ENCODE measurements at places on chromosomes 1 and 21.

DNA sequence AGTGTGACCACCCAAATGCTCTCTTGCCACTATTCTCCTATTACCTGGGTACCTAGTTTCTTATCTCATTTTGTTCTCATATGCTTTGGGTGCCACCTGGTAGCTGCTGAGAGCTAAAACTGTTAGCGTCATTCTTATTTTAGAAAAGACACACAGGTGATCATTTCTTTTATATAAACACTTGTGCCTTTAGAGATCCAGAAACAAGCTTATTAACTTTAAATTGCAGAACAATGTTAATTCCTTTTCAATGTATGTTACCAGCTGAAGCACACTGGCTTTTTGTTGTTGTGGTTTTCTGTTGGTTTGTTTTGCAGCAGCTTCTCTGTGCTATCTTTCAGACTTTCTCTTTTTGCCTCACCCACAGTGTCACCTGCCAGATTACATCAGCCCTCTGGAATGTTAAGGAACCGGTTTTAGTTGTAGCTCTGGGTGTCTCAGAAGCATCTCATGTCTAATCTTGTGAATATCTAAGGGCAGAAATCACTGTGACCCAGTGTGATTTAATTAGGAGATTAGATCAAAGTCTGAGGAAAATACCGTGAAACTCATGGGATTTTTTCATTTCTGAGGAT is 43.4 kb upstream of the SLC19A2 start:
- DNase-seq, result no peak

GRCh38 chr1:31723828-31724359 is 20.1 kb upstream of the COL16A1 start:
- no peak for DNase-seq

GRCh38 chr1:54218883-54219687 is 19.1 kb downstream of the MRPL37 start:
- no peak for DNase-seq

DNA sequence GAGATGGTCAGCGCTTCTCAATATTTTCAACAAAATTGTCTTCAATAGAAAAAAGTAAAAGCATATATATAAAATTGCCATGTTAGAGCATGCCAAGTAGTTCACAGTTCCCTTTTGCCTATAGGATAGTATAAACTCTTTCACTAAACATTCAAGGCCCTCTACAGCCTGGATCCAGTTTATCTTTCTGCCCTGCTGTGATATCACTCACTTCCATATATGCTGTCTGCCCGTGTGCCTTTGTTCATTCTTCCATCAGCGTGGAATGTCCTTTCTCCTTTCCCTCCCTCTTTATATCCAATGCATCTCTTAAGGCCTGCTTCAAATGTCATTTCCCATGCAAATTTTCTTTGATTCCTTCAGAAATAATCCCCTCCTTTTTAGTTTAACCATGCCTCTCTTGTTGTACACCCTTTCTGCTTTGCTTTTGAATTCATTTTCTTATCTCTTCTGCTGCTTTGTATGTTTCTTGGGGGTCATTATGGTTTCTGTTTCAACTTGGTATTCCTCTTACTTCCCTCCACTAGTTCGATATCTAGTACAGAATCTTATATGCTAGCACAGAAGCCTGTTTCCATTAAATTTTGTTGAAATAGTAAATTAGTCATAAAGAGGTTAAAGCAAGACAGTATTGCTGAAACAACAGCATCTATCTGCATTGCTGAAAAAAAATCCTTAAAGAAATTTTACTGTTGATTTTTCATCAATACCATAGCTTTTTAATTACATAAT is 44.7 kb downstream of the XCL2 start:
- DNase-seq, result no peak

DNA sequence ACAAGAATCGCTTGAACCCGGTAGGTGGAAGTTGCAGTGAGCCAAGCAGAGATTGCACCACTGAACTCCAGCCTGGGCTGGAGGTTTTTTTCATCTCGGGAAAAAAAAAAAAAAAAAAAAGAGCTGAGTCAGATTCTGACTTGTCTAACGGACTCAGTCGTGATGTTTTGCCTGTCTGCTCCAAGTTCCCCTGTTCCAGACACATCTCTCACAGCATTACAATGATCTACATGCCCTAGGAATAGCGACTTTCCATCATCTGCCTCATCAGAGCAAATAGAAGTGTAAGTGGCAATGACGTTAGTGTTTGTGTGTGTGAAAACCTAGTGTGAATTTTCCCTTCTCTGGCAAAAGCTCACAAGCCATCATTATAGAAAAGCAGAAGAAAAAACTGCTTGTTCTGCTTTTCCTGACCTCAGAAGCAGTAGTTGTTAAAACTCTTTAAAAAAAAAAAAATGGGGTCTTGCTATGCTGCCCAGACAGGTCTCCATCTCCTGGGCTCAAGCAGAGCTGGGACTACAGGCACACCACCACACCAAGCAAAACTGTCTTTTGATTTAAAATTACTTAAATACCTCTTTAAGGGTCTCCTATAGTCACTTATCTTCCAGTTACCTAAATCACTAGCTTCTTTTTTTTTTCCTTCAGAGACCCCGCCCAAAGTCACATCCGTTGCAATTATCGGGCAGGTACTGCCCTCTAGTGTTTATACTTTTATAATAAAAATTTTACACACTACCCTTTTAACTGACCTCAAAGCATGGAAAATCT is 37.3 kb downstream of the PLEKHO1 start:
- no peak for DNase-seq

- DNase-seq, result no peak
Observed at GRCh38 chr1:162299018-162299417, 77.6 kb downstream of the SPATA46 start.

- no peak for DNase-seq
Observed at GRCh38 chr1:188668083-188668482, 1809.6 kb downstream of the BRINP3 start.

- DNase-seq, result no peak
Observed at GRCh38 chr1:94416901-94417727, 1.1 kb upstream of the ABCD3 start.

- no peak for DNase-seq
Observed at GRCh38 chr1:156247460-156248322, at the start of gene PAQR6. Gene PAQR6, minus strand, starts transcription at chr1:156248056. Its CDS starts 1,325 bp downstream, at chr1:156246731.

GRCh38 chr1:167584581-167584980 is 31.0 kb upstream of the CREG1 start:
- no peak for DNase-seq

GRCh38 chr1:112935461-112936111 is 20.4 kb downstream of the SLC16A1 start:
- no peak for DNase-seq

GRCh38 chr1:215568299-215568692 is 1.2 kb downstream of the KCTD3 start:
- no peak for DNase-seq

DNA sequence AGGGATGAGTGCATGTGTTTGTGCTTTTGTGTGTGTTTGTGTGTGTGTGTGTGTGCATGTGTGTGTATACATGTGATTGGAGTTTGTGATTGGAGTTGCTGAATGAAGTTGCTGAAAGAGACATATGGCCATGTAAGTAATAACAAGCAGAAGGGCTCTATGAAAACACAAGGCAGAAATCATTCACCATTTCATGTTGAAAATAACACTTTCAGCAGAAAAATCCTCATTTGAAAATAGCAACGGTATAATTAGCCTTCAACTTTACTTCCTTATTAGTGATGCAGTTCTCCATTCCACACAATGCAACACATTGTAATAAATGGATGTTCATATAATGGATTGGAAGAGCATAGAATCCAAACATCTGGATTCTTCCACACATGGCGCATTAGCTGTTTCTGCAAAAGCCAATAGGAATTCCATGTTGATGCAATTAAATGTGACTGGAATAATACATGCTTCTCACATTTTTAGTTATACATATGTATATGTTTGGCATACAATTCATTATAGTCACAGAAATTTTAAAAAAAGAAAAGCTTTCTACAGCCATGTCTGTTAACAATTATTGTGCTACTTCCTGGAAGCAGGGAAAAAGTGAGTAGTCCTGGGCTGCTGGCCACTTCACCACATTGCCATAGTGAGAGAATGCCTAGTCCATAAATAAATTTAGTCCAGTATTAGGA is 538.0 kb downstream of the LTN1 start:
- DNase-seq, result no peak

GRCh38 chr1:107105914-107106313 is 34.9 kb upstream of the NTNG1 start:
- DNase-seq, result no peak

- DNase-seq, result no peak
Observed at GRCh38 chr1:22773981-22774832, 63.6 kb downstream of the EPHB2 start.

DNA sequence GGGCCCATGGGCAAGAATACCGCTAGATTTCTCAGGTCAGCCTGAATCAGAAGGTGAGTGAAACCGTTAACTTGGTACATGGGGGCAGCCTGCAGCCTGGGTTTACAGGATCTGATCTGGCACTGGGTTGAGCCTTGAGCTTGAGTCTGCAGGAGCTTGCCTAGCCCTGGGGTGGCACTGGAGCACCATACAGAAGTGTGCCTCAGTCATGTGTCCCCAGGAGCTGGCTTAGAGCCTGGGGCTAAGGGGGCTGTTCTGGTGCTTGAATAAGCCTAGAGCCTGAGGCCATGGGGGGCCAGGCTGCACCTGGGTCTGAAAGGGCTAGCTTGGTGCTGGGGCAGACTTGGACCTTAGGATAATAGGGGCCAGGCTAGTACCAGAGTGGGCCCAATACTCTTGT is 457.2 kb upstream of the PBX1 start:
- DNase-seq, result no peak

- no peak for DNase-seq
Observed at GRCh38 chr21:28485301-28486022, 507.2 kb downstream of the LTN1 start.

DNA sequence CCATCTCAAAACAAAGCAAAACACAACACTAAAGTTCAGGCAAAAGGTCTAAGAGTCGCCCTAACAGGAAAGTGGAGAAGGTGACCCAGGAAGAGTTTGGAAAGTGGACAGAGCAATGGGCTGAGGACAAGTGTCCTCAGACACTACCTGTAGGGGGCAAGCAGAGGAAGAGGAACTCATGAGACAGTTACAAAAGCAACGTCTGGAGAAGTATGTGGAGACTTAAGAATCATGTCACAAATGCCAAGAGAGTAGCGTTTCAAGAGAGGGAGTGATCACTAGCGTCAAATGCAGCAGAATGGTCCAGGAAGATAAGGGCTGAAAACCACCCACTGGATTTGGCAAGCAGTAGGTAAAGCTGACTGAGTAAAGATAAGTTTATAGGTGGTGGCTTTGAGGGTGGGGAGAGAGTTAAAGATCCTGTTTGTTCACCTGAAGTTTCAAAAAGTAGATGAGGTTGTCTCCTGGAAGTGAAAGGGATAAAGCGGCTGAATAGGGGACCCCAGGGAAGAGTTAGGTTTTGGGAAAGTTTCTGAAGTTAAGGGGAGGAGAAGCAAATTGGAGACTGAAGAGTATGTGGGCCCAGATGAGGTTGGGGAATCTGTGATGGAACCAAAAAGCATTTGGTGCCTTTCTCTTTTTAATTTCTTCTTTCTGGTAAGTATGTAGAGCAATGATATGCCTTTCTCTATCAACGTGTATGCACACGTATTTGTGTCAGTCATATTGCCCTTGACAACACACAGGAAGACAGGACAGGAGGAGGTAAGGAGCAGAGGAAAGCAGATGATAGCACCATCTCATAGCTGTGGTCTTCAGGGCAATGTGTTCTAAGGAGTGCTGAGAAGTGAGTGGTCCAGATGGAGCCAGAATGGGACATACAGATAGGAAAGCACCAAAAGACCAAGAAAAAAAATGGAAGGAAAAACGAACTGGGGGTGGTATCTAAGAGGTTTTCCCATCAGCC is 3.1 kb downstream of the BSDC1 start:
- no peak for DNase-seq

DNA sequence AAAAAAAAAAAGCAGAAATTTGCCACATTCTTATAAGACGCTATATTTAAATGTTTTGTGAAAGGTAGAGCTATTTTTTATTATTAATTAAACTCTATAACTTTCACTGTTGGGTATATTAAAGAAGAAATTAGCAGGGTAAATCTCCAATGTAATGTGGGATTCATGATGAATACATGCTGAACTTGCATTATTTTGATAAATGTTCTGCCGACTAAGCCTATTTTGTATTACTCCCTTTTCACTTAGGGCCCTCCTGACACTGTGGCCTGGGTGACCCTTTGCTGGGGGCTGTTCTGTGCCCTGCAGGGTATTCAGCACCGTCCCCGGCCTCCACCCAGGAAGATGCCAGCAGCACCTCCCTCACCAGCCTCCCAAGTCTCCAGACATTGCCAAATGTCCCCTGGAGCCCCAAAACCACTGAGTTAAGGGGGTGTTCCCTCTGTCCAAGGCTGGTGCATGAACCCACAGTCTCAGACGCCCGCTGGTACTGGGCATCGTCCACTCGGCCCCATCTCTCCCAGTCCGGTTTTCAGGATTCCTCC is 22.5 kb downstream of the RSPH1 start:
- DNase-seq, result no peak

DNA sequence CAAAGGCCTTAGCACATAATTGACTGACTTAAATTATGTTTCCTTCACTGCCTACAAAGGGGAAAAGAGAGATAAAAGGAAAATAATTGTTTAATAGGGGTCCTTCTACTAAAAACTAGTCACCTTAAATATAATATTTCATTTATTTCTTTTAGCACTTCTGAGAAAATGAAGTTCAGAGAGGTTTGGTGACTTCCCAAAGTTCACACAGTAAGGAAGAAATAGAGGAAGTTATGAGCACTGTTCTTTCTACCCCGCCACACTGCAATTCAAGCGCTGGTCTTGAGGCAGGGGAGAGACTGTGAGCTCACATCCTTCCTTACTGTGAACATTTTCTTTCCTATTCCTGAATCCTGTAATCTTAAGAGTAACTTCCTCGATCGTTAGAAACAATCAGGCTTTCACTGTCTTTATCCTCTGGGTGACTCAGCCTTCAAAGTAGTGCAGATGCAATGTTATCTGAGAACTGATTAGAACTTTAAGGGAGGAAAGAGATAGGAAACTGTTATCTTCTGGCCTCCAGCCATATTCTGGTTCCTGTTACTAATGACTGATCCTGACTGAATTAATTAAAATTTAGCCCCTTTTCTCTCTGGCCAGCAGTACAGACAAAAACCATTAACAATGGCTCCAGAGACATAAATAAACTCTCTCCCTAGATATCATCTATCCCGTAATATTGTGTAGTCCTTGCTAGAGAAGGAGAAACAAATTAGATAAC is 6.8 kb downstream of the RGS5 start:
- DNase-seq, result no peak

DNA sequence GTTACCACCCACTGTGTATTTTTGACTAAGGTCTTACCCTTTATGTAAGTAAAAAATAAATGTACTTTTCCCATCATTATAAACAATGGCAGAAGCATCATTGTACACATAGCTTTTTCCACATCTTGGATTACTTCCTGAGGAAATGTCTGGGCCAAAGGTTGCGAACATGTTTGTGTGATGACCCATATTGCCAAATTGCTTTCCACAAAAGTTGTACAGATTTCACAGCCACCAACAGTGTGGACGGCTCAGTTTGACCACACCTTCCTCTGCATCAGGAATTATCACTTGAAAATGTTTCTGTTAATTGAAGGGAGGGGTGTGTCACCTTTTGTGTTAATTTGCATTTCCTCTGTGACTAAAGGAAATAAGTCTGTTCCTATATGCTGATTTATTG is 25.7 kb downstream of the AKNAD1 start:
- no peak for DNase-seq
